ENCODE measurements at places on chromosomes 11 and 22.
A peak's percentile ranks its signal among the peaks of the same experiment; 100 is the strongest.

DNA sequence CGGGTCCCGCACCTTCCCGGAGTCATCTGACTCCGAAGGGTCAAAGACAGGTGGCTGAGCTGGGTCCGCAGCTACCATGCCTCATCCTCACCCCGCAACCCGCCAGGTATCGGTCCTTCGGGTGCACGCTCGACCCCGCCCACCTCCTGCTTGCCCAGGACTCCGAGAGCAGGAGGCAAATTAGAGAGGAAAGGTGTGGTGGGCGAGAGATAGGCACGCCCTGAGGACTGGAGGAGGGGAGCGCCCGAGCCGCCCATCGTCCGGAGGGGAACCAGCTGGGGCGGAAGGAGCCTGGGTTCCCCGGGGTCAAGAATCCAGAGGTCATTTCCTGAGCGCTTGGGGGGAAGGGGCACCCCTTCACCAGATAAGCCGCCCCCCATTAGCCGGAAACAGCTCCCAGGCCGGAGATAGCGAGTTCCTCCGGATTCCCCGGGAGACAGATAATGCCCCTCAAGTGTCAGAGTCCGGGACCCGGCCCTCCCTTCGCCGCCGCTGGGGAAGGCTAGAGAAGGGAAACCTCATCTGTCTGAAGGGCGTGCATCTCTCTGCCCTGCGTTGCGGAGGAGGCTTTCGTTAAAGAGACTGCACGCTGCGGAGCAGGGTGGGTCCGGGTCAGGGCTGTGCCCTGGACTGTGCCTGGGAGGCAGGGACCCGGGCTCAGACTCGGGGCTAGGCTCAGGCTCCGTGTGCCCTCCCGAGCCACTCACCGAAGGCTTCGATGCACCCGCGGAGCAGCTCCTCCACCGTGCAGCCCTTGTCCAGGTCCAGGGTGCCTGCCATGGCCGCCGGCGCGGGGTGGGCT, 1.7 kb downstream of the RASGRP2 start:
- DNase-seq, result no peak

GRCh38 chr22:39530116-39530515, 2.4 kb downstream of the RPS19BP1 start:
- DNase-seq, result no peak

- no peak for DNase-seq
Measured at GRCh38 chr11:130631119-130631518, 182.7 kb downstream of the ADAMTS15 start.

DNA sequence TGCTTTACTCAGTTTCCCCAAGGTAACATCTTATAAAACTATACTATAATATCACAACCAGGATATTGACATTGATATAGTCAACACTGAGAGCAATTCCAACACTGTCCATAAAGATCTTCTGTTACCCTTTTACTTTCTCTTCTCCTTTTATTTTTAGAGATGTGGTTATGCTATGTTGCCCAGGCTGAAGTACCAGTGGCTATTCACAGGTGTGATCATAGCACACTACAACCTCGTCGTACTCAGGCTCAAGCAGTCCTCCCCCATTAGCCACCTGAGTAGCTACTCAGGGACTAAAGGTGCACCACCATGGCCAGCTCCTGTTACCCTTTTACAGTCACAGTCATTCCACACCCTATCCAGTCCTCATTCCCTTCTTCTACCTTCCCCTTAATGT, 119.7 kb downstream of the CWF19L2 start:
- no peak for DNase-seq

DNA sequence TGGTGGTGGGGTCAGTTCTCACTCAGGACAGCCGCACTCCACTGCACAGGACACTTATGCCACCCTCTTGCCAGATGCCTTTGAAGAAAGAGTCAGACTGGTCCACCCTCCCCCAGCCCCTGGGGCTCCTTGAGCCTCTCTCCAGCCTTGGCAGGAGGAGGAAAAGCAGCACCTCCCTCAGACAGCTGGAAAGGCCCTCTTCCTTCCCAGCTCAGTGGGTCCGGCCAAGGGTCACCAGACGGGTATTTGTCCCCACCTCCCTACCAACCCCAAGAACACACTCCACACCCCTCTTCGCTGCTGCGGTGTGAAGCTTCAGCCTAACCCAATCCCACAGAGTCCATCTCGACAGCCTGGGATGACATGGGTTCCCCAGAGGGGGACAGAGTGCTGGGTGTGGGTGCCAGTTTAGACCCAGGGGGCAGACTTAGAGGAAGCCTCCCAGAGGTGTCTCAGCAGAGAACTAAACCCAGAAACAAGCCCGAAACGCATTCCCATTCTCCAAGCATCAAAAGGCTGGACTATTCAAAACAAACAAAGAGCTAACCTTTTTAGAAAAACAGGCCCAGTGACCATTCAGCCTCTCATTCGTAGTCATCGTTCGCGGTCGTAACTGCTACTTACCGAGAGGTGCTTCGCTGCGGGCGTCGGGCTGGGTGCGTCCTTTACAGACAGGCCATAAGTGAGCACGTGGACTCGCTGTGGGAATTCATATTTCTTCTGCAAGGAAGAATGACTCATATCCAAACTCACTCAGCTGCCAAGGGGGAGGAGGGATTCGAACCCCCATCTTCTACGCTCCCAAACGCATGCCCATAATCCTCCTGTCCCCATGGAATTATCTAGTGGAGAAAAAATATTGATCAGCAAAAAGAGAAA, 57.5 kb upstream of the ANO1 start:
- no peak for DNase-seq

DNA sequence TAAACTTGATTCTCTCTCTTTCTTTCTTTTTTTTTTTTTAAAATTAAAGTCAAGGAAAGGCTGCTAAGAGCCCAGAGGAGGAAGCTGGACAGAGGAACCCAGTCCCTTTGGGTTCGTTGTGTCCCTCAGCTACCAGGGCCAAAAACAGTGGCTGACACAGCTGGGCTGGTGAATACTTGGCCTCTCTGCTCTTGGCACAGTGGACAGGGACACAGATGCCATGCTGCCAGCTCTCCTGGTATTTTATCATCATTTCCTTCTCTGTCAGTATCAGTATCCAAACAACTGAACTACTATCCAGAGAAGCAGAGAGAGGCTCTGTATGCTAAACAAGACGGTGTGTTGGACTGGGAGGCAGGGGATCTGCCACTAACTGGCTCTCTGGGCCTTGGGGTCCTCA, 123.7 kb upstream of the CCDC90B start:
- no peak for DNase-seq

GRCh38 chr11:128355558-128355957, 231.8 kb downstream of the ETS1 start:
- DNase-seq, result no peak

GRCh38 chr11:111417766-111418435, 38.8 kb upstream of the POU2AF1 start:
- DNase-seq, result no peak

- DNase-seq, result no peak
Measured at GRCh38 chr11:441043-441417, 781 bp downstream of the ANO9 start.

DNA sequence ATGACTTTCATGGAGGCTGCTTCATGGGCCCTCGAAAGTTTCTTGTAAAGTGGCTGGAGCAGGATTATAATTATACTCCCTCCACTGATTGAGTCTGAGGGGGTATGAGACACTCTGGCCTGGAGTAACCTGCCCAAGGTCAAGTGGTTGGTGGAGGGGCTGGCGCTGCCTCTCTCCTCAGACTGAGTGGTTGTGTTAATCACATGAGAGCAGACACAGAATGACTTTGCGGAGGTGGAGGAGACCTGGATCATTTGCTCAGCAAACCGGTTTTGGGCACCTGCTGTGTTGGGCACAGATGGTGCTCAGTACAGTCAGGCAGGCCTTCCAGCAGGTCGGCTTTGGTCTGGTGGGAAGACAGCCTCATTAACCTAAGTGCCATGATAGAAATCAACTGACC, 11.8 kb downstream of the BCR start:
- no peak for DNase-seq

- DNase-seq, result no peak
Measured at GRCh38 chr11:2290351-2290841, 11.3 kb downstream of the C11orf21 start.

- no peak for DNase-seq
Measured at GRCh38 chr11:121211626-121212025, 80.9 kb upstream of the SC5D start.

DNA sequence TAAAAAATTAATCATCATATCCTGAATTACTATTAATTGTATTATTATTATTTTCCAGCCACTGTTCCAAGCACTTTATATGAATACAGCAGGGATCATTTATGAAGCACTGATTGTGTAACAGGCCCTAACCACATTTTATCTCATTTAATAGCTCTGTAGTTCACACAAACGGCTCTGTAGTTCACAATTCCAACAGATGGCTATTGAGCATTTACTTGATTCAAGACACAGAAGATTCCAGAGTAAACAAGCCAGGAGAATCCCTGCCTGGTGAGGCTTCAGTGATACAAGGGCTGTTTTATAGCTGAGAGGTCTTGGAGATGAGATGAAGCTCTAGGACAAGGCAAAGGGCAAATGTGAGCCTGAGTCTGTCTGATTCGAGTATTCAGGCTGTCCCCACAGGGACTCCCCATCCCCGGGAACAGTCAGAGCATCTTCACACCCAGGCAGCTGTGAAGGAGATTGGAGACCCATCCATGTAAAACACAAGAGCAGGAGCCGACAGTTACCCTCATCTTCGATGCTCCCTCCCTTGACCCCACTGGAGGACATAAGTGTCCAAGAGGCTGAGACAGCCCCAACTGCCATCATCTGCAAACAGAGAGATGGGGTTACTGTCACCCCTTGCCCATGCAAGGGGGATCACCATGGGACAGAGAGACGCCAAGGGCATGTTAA, 222.5 kb downstream of the MN1 start:
- no peak for DNase-seq

GRCh38 chr11:26704249-26704648, 17.6 kb downstream of the SLC5A12 start:
- DNase-seq, result no peak

DNA sequence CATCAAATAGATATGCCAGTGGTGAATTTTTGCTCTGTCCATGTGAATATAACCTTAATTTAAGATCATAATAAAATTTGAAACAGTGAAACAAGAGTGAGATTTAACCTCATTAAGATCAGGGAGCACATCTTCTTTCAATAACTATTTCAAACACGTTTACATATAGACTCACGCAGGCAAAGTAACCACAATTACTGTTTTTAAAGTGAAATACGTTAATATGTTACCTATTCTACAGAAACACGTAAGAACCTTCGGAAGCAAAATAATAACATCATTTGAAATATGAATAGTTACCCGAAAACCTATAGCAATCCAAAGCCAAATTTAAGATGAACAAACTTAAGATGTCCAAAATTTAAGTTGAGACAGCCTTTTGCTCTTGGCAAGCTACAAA, 136.2 kb upstream of the ZC3H12C start:
- DNase-seq, result no peak

- no peak for DNase-seq
Measured at GRCh38 chr11:105906517-105906916, 115.5 kb downstream of the MSANTD4 start.

- no peak for DNase-seq
Measured at GRCh38 chr11:117970400-117971024, 15.7 kb upstream of the IL10RA start.

- DNase-seq, result no peak
Measured at GRCh38 chr11:1479006-1479677, 7.4 kb downstream of the MOB2 start.

GRCh38 chr11:113242767-113243397, 71.5 kb upstream of the TTC12 start:
- no peak for DNase-seq

DNA sequence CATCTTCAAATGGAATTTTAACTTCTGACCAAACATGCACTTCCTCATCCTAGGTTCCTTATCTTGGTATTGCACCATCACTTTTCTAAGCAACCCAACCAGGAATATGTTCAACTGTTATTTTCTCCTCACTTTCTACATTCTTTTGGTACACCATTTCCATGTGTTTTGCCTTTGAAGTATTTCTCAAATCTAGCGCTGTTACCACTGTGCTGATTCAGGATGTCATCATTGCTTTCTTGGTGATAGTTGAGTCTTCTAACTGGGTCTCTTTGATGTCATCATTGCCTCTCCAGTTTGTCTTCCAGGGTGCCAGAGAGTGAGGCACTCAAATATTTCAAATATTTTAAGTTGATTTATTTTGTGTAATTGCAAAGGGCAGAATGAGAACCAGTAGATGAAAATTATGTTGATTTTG, 47.5 kb downstream of the HORMAD2 start:
- no peak for DNase-seq

- DNase-seq, result no peak
Measured at GRCh38 chr11:1516273-1517067, 29.9 kb upstream of the MOB2 start.

DNA sequence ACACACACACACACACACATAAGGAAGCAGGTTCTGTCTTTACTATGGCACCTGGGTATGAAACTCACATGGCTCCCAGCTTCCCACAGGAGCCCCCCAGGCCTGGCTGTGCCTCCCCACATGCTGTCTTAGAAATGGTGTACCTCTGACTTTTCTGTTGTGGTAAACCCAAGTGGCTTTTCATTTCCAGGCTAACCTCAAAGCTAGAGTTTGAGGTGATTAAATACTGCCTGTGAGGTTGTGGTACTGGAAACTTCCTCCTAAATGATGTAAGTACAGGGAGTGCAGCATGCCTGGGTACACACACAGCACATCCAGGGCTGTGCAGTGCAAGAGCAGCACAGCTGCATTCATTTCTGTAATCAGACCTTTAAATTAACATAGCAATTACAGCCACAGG, 34.4 kb downstream of the ME3 start:
- no peak for DNase-seq

DNA sequence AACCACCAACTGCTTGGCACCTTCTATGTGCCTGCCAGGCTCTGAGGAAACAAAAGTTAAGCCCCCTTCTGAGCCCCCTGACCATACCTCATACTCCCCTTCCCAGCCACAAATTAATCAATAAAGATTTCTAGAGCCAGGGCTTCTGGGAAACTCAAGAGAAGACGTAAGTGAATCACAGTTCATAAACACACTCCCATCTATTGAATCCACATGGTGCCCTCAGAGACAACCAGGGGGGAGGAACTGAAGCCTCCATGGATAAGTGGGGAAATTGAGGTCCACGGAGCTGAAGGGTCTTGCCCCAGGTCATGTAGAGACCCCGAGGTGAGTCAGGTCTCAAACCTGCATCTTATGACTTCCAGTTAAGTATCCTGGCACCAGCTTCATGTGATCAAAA, 150.6 kb downstream of the MN1 start:
- DNase-seq, result no peak

GRCh38 chr11:34358728-34359547, 1.1 kb upstream of the ABTB2 start:
- peak; percentile 77 for DNase-seq

DNA sequence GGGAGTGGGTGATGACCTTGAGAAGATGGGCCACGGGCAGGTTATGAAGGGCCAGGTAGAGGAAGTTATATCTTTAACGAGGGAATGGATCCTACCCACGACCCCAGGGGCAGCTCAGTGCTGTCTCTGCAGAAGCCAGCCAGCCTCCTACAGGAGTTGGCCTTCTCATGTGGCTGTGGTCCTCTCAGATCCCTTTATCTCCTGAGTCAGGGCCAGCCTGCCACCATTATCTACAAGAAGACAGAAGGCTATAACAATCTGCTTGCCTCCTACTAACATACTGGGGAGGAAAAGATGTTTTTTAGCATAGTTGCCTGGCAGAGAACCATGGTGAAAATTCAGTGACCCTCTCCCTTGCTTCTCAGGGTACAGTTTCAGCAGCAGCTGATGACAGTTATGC, 7.0 kb upstream of the YWHAH start:
- no peak for DNase-seq
